Endothelial cell of umbilical vein (primary cell): ENCODE measurements at places on chromosomes 7 and 10. TPM values are rescaled to one million over a fixed set of nuclear protein-coding genes. Genes with fewer than 3 reads are reported as not detected.

Gene AQP1
- total RNA-seq: 11.6 and 15.9 TPM in 2 replicates

Gene GPR146
- total RNA-seq: 11.7 and 18.5 TPM in 2 replicates

Gene MSANTD7
- total RNA-seq: 13.1 and 13.6 TPM in 2 replicates

Gene DYNC1I1
- total RNA-seq: 3.3 and 3.6 TPM in 2 replicates

Gene PCLO
- 0.65 and 0.75 TPM in 2 replicates for total RNA-seq

Gene ATRNL1
- total RNA-seq: not detected in 2 replicates

Gene BEND7
- total RNA-seq: 30.8 and 31.7 TPM in 2 replicates

Gene RELN
- 0.15 and 1.4 TPM in 2 replicates for total RNA-seq

Gene HERC4
- total RNA-seq: 68.7 and 73.7 TPM in 2 replicates

Gene SORBS1
- 3.2 and 7.9 TPM in 2 replicates for total RNA-seq

Gene STEAP1B
- 46.1 and 55.4 TPM in 2 replicates for total RNA-seq

Gene AKR1B15
- total RNA-seq: not detected in 2 replicates

Gene NRAP
- total RNA-seq: not detected in 2 replicates

Gene PPP1R17
- total RNA-seq: not detected in 2 replicates

Gene ANXA8
- not detected in 2 replicates for total RNA-seq

Gene HOXA1
- 1.5 and 2.4 TPM in 2 replicates for total RNA-seq

Gene PROSER2
- total RNA-seq: 22.6 and 23.5 TPM in 2 replicates

Gene KEL
- 0.23 and 1.2 TPM in 2 replicates for total RNA-seq

Gene TRIM73
- 1.2 and 2.0 TPM in 2 replicates for total RNA-seq

Gene PRTFDC1
- 24.2 and 27.0 TPM in 2 replicates for total RNA-seq

Gene ASZ1
- not detected in 2 replicates for total RNA-seq

Gene CASP2
- total RNA-seq: 57.9 and 61.7 TPM in 2 replicates

Gene OPN1SW
- not detected in 2 replicates for total RNA-seq

Gene CYP2C19
- total RNA-seq: not detected in 2 replicates

Gene LRRC4
- total RNA-seq: 3.8 and 7.1 TPM in 2 replicates

Gene PI4K2A
- total RNA-seq: 19.7 and 20.4 TPM in 2 replicates

Gene RPEL1
- total RNA-seq: not detected in 2 replicates

Gene PMS2
- 14.5 and 15.9 TPM in 2 replicates for total RNA-seq

Gene SLC29A3
- total RNA-seq: 3.5 and 5.0 TPM in 2 replicates

Gene CFAP70
- 0.12 and 0.27 TPM in 2 replicates for total RNA-seq

Gene MYL10
- total RNA-seq: not detected in 2 replicates

Gene KCNH2
- 0.09 TPM in 1 of 2 replicates, not detected in the other for total RNA-seq

Gene RP9
- total RNA-seq: 18.5 and 20.9 TPM in 2 replicates
